ENCODE measurements at places on chromosomes 16 and 17.

- H3K27me3 ChIP-seq, result no peaks in the 10 kb centered on the region
- no peak overlapping the region for H3K4me3 ChIP-seq
- no peak overlapping the region for H3K27ac ChIP-seq
- H3K36me3 ChIP-seq, result no peaks in the 10 kb centered on the region
These were observed 18.0 kb upstream of the KCNJ18 start for GRCh38 chr17:21674242-21674731.

- peaks cover 6% of the 10 kb centered on the region for H3K4me1 ChIP-seq
- no peaks in the 10 kb centered on the region for H3K27me3 ChIP-seq
- H3K27ac ChIP-seq, result no peak overlapping the region
- no peaks in the 10 kb centered on the region for H3K36me3 ChIP-seq
These were observed 115.4 kb upstream of the CDC42EP4 start for GRCh38 chr17:73427198-73427597.

DNA sequence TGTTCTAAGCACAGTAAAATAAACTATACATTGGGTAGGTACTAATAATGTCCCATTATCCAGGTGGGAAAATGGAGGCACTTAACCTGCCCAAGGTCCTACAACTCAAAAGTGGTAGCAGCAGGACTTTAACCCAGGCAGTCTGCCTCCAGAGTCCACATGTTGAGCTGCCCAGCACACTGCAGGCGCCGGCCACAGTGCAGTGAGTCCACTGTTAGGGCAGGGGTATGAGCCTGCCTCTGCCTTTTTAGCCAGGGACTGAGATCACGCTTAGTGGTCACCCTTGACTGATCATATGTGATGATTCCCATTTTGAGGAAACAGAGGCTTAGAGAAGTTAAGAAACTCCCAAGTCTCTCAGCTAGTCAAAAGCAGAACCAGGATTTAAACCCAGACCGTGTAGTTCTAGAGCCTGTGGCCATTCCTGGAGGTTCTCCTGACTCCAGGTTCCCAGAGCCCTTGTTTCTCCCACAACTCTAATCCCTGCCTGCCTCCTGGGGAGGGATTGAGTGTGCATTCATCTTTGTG is 8.4 kb downstream of the CES1 start:
- no peaks in the 10 kb centered on the region for H3K36me3 ChIP-seq
- H3K27me3 ChIP-seq, result no peaks in the 10 kb centered on the region
- H3K4me3 ChIP-seq, result no peak overlapping the region
- H3K27ac ChIP-seq, result no peak overlapping the region

GRCh38 chr17:56966338-56966737 is 5.5 kb upstream of the COIL start:
- H3K4me1 ChIP-seq, result peaks cover 14% of the 10 kb centered on the region
- H3K4me3 ChIP-seq, result no peak overlapping the region
- no peaks in the 10 kb centered on the region for H3K36me3 ChIP-seq
- no peak overlapping the region for H3K27ac ChIP-seq
- H3K27me3 ChIP-seq, result no peaks in the 10 kb centered on the region
- DNase-seq, result no peak

- H3K27me3 ChIP-seq, result no peaks in the 10 kb centered on the region
- peaks cover 22% of the 10 kb centered on the region for H3K4me1 ChIP-seq
- no peak overlapping the region for H3K27ac ChIP-seq
- H3K36me3 ChIP-seq, result no peaks in the 10 kb centered on the region
- no peak overlapping the region for H3K4me3 ChIP-seq
These were observed 11.9 kb upstream of the GLIS2 start for GRCh38 chr16:4303973-4304372.

GRCh38 chr16:23931199-23931598 is 95.4 kb downstream of the PRKCB start:
- DNase-seq, result no peak
- H3K4me3 ChIP-seq, result no peak overlapping the region
- H3K27ac ChIP-seq, result no peak overlapping the region
- H3K4me1 ChIP-seq, result no peaks in the 10 kb centered on the region
- H3K36me3 ChIP-seq, result no peaks in the 10 kb centered on the region

DNA sequence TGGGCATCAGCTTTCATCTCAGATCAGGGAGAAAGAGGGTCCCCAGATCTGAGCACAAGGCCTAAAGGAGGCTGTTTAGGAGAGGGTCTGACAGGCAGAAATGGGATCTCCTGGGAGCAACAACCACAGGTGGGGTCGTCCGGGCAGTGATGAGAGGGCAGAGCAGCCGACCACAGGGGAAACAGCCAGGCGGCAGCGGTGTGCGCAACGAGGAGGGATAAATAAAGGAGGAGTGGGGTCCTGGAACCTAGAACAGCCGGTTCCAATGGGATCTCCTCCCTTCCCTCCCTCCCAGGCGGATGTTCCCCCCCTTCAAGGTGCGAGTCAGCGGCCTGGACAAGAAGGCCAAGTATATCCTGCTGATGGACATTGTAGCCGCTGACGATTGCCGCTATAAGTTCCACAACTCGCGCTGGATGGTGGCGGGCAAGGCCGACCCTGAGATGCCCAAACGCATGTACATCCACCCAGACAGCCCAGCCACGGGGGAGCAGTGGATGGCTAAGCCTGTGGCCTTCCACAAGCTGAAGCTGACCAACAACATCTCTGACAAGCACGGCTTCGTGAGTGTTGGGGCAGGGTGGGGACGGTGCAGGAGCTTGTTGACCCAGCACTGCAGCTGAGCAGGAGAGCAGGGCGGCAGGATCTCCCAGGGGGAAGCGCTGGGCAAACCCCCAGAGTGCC is 1.9 kb downstream of the TBX2 start:
- no peaks in the 10 kb centered on the region for H3K36me3 ChIP-seq
- no peak overlapping the region for H3K4me3 ChIP-seq
- no peak overlapping the region for H3K27ac ChIP-seq

DNA sequence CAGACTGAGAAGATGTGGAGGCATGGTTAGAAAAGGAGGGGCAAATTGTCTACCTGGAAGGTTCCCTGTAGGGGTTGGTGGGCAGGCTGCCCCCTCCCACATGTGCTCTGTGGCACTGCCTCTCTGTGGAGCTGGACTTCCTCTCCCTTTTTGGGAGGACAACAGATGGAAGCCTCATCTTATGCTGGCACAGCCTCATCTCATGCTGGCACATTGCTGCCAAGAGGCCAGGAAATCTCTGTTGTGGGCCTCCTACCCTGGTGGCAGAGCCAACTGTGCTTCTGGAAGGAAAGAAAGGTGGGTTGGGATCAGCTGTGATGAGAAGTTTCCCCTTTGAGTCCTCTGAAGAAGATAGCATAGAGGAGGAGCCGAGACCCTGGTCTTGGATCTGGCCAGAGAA is 19.7 kb upstream of the BRD7 start:
- no peaks in the 10 kb centered on the region for H3K27me3 ChIP-seq
- no peaks in the 10 kb centered on the region for H3K36me3 ChIP-seq
- no peaks in the 10 kb centered on the region for H3K4me1 ChIP-seq
- H3K4me3 ChIP-seq, result no peak overlapping the region
- no peak for DNase-seq
- no peak overlapping the region for H3K27ac ChIP-seq

- no peak for DNase-seq
- H3K4me3 ChIP-seq, result no peak overlapping the region
These were observed 3.9 kb downstream of the ABAT start for GRCh38 chr16:8678068-8678927.

DNA sequence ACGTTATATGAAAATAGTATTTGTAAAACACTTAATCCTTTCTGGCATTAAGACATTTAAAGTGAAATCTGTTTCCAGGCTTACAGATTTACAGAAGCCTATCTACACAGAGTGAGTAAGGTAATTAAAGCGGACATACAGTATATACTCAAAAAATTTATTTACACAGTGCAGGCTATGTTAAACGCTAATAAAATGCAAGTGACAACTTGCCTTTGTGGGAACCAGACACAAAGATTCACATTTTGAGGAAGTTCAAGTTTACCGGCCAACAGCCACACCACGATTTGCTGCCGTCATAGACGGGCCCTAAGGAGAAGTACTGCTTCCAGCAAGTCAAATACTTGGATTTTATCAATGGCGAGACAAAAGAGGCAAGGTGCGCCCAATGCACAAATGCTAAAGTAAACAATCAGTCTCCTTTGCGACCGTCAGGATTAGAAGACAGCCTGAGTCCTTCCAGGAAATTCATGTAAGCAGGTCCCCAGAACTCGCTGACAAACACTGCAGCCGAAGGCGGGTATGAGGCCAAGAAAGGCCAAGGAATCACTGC is 801 bp downstream of the VPS35 start:
- H3K27ac ChIP-seq, result peak overlapping the region; percentile 84
- DNase-seq, result peak; percentile 59
- no peaks in the 10 kb centered on the region for H3K27me3 ChIP-seq
- no peaks in the 10 kb centered on the region for H3K36me3 ChIP-seq

- H3K4me3 ChIP-seq, result no peak overlapping the region
- no peak overlapping the region for H3K27ac ChIP-seq
- no peaks in the 10 kb centered on the region for H3K36me3 ChIP-seq
- peaks cover 26% of the 10 kb centered on the region for H3K4me1 ChIP-seq
- DNase-seq, result no peak
- H3K27me3 ChIP-seq, result peaks cover 23% of the 10 kb centered on the region
These were observed 2.1 kb upstream of the C1QL1 start for GRCh38 chr17:44970136-44970741.

- DNase-seq, result no peak
- H3K27ac ChIP-seq, result no peak overlapping the region
- peaks cover 11% of the 10 kb centered on the region for H3K36me3 ChIP-seq
These were observed 13.2 kb downstream of the CTC1 start for GRCh38 chr17:8234361-8235270.

GRCh38 chr16:46701615-46702014 is 12.2 kb downstream of the ORC6 start:
- no peaks in the 10 kb centered on the region for H3K4me1 ChIP-seq
- no peaks in the 10 kb centered on the region for H3K27me3 ChIP-seq
- no peak overlapping the region for H3K4me3 ChIP-seq
- no peaks in the 10 kb centered on the region for H3K36me3 ChIP-seq
- DNase-seq, result no peak
- H3K27ac ChIP-seq, result no peak overlapping the region

DNA sequence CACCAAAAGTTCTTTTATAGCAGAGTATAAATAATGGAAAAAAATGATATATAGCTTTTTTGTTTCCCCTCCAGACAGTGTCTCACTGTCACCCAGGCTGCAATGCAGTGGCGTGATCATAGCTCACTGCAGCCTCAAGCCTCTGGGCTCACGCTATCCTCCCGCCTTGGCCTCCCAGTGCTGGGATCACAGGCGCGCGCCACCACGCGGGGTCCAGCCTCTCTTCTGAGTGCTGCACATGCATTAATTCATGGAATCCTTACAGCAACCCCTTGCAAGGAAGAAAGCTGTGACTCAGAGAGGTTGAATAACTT is 18.0 kb upstream of the ZNF629 start:
- no peaks in the 10 kb centered on the region for H3K36me3 ChIP-seq
- H3K4me3 ChIP-seq, result peak overlapping the region; percentile 77
- DNase-seq, result no peak
- H3K27ac ChIP-seq, result no peak overlapping the region
- H3K4me1 ChIP-seq, result peaks cover 17% of the 10 kb centered on the region

GRCh38 chr16:24977678-24978075 is 37.5 kb downstream of the ARHGAP17 start:
- no peaks in the 10 kb centered on the region for H3K36me3 ChIP-seq
- H3K4me3 ChIP-seq, result no peak overlapping the region
- H3K4me1 ChIP-seq, result no peaks in the 10 kb centered on the region
- no peak overlapping the region for H3K27ac ChIP-seq
- no peak for DNase-seq

GRCh38 chr17:31357091-31357490 is 34.4 kb upstream of the RAB11FIP4 start:
- H3K27me3 ChIP-seq, result no peaks in the 10 kb centered on the region
- peaks cover 3% of the 10 kb centered on the region for H3K36me3 ChIP-seq
- H3K27ac ChIP-seq, result no peak overlapping the region
- no peak overlapping the region for H3K4me3 ChIP-seq
- H3K4me1 ChIP-seq, result no peaks in the 10 kb centered on the region

GRCh38 chr17:50904518-50905459 is 38.6 kb upstream of the TOB1 start:
- peak; percentile 79 for DNase-seq
- H3K4me1 ChIP-seq, result peaks cover 93% of the 10 kb centered on the region
- peak overlapping the region; percentile 97 for H3K27ac ChIP-seq
- H3K36me3 ChIP-seq, result no peaks in the 10 kb centered on the region
- H3K27me3 ChIP-seq, result no peaks in the 10 kb centered on the region
- H3K4me3 ChIP-seq, result no peak overlapping the region

- no peak overlapping the region for H3K27ac ChIP-seq
- no peaks in the 10 kb centered on the region for H3K4me1 ChIP-seq
- DNase-seq, result no peak
These were observed 8.8 kb downstream of the GPR139 start for GRCh38 chr16:20064931-20065330.

- no peak overlapping the region for H3K4me3 ChIP-seq
- no peak overlapping the region for H3K27ac ChIP-seq
- no peak for DNase-seq
- no peaks in the 10 kb centered on the region for H3K27me3 ChIP-seq
- no peaks in the 10 kb centered on the region for H3K4me1 ChIP-seq
- H3K36me3 ChIP-seq, result no peaks in the 10 kb centered on the region
These were observed 533.8 kb upstream of the CDH5 start for GRCh38 chr16:65832679-65833078.

GRCh38 chr17:75271955-75272847 is 1.2 kb upstream of the MIF4GD start:
- no peak overlapping the region for H3K27ac ChIP-seq
- peaks cover 26% of the 10 kb centered on the region for H3K4me1 ChIP-seq
- H3K36me3 ChIP-seq, result no peaks in the 10 kb centered on the region
- DNase-seq, result peak; percentile 44

DNA sequence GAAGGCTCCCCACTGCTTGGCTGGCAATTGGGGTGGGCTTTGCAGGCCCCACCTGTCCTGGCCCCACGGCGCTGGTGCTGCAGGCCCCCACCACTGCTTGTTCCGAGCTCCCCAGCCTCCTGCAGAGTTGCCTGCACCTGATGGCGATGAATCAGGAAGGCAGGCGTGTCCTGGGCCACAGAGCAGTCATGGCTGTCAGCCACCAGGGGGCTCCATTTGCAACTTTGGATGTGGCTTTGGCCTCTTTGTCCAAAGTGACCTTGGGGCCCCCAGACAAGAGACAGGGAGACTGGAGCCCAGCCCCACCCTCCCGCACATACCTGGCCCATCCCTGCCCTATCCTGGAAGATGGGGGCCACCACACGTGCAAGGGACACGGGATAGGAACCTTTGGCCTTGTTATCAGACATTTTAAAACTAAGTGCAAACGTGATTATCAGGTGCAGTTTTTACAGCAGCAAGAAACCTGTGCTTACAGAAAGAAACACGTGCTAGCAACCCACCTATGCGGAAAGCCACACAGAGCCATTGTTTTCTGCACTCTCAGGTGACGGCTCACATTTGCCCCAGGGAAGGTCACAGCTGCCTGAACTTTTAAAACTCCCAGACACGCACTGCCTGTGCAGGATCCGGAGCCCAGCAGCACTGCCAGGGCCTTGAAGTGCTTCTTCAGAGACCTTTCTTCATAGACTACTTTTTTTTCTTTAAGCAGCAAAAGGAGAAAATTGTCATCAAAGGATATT is at the start of gene DNASE1:
TSS of gene DNASE1 (plus strand) at position 443 of the 743 bp plus-strand sequence. CDS start 683 bp downstream, outside the sequence.
- peaks cover 42% of the 10 kb centered on the region for H3K4me1 ChIP-seq
- H3K4me3 ChIP-seq, result no peak within 1 kb of the TSS
- peaks cover 12% of the 10 kb centered on the region for H3K36me3 ChIP-seq
- peak within 1 kb of the TSS; percentile 94 for H3K27ac ChIP-seq

DNA sequence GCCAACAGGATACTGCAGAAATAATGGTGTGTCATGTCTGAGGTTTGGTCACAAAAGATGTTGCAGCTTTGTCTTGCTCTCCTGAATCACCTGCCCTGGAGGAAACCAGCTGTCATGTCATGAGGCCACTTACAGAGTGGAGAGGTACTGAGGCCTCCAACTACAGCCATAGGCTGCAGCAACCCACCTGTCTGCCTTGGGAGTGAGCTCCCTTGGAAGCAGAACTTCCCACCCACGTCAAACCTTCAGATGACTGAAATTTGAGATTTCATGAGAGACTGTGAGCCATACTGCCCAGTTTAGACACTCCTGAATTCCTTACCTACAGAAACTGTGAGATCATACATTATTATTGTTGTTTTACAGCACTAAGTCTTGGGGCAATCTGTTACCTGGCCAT is 475.9 kb downstream of the HS3ST3B1 start:
- no peak overlapping the region for H3K27ac ChIP-seq
- H3K36me3 ChIP-seq, result no peaks in the 10 kb centered on the region
- H3K4me3 ChIP-seq, result no peak overlapping the region

Data from body of pancreas (tissue), 4 donors.